GM23338 (cell line): ENCODE measurements at places on chromosomes 13 and 19. TPM values are rescaled to one million over a fixed set of nuclear protein-coding genes. Genes with fewer than 3 reads are reported as not detected.

GRCh38 chr13:71214357-71214756 is 652.6 kb downstream of the DACH1 start:
- no peak for DNase-seq
- H3K27me3 ChIP-seq = no peaks in the 10 kb centered on the region
- no peak overlapping the region for H3K4me3 ChIP-seq
- no peak overlapping the region for H3K27ac ChIP-seq

DNA sequence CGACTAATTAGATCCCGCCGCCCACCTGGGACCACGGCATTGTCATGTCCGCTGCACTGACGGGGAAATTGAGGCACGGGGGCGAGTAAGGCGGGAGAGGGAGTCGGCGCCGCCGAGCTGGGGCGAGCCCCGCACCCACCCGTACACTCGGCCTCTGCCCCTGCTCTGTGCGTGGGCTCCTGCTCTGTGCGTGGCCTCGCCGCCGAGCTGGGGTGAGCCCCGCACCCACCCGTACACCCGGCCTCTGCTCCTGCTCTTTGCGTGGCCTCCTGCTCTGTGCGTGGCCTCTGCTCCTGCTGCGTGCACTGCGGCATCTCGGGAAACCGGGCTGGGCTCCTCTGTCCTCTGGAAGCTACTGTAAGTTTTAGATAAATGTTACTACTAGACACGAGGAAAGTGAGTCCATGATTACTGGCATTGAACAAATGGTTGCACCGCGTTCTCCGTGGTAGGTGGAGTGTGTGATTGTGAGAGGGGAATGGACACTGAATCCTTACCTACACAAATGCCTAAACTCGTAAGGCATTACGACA is 826 bp upstream of the C1QTNF9 start:
- no peaks in the 10 kb centered on the region for H3K4me1 ChIP-seq
- no peaks in the 10 kb centered on the region for H3K27me3 ChIP-seq
- DNase-seq = no peak
- peaks cover 6% of the 10 kb centered on the region; the same call in 1 of the 2 replicates for H3K36me3 ChIP-seq

GRCh38 chr13:111491659-111492058 is 171.2 kb downstream of the TEX29 start:
- no peaks in the 10 kb centered on the region for H3K27me3 ChIP-seq
- H3K4me3 ChIP-seq = no peak overlapping the region
- no peak overlapping the region for H3K27ac ChIP-seq
- no peaks in the 10 kb centered on the region for H3K4me1 ChIP-seq
- H3K36me3 ChIP-seq = no peaks in the 10 kb centered on the region; the same call in 1 of the 2 replicates

- H3K27ac ChIP-seq = no peak overlapping the region
- H3K27me3 ChIP-seq = no peaks in the 10 kb centered on the region
- no peak for DNase-seq
- no peak overlapping the region for H3K4me3 ChIP-seq
These were observed 141.0 kb downstream of the RFC3 start for GRCh38 chr13:33958964-33959363.

- H3K4me3 ChIP-seq = no peak overlapping the region
- H3K27me3 ChIP-seq = no peaks in the 10 kb centered on the region
- H3K4me1 ChIP-seq = no peaks in the 10 kb centered on the region
- H3K27ac ChIP-seq = no peak overlapping the region
These were observed 262.2 kb downstream of the KLF5 start for GRCh38 chr13:73321043-73321442.

Gene TLE6
- polyA plus RNA-seq = 1.3 and 2.4 TPM in 2 replicates

Gene FUT1
- 4.4 and 4.7 TPM in 2 replicates for polyA plus RNA-seq

- H3K27me3 ChIP-seq = peaks cover 36% of the 10 kb centered on the region
- DNase-seq = no peak
- H3K27ac ChIP-seq = no peak overlapping the region
- H3K4me3 ChIP-seq = 0 out of 2 replicates have a peak overlapping the region, but pooled peaks have one; percentile 20
- peaks cover 36% of the 10 kb centered on the region for H3K4me1 ChIP-seq
These were observed 3.5 kb downstream of the KCNN4 start for GRCh38 chr19:43777163-43777695.

GRCh38 chr13:111367340-111367739 is 46.9 kb downstream of the TEX29 start:
- no peaks in the 10 kb centered on the region for H3K4me1 ChIP-seq
- no peak overlapping the region for H3K4me3 ChIP-seq
- no peaks in the 10 kb centered on the region for H3K36me3 ChIP-seq
- H3K27me3 ChIP-seq = no peaks in the 10 kb centered on the region
- no peak for DNase-seq
- H3K27ac ChIP-seq = no peak overlapping the region

Gene BRSK1
- 2.3 and 3.4 TPM in 2 replicates for polyA plus RNA-seq

GRCh38 chr19:35549879-35550523 is 4.6 kb downstream of the TMEM147 start:
- DNase-seq = no peak
- H3K27me3 ChIP-seq = no peaks in the 10 kb centered on the region
- H3K4me3 ChIP-seq = no peak overlapping the region
- H3K36me3 ChIP-seq = no peaks in the 10 kb centered on the region
- 0 out of 2 replicates have a peak, but pooled peaks cover 7% of the 10 kb centered on the region for H3K4me1 ChIP-seq

- no peaks in the 10 kb centered on the region for H3K27me3 ChIP-seq
- no peak overlapping the region for H3K27ac ChIP-seq
- DNase-seq = no peak
- H3K36me3 ChIP-seq = no peaks in the 10 kb centered on the region
- H3K4me1 ChIP-seq = no peaks in the 10 kb centered on the region
These were observed 216.2 kb downstream of the IRS2 start for GRCh38 chr13:109569958-109570711.

Gene METTL21C
- not detected in 2 replicates for polyA plus RNA-seq
